Stimulated activated CD8-positive, alpha-beta memory T cell treated with anti-CD3 and anti-CD28 coated beads, Interleukin-4, amount 100 ng/mL, for 48 hours (primary cell): ENCODE measurements at places on chromosomes 12 and 14.
A peak's percentile ranks its signal among the peaks of the same experiment; 100 is the strongest.

DNA sequence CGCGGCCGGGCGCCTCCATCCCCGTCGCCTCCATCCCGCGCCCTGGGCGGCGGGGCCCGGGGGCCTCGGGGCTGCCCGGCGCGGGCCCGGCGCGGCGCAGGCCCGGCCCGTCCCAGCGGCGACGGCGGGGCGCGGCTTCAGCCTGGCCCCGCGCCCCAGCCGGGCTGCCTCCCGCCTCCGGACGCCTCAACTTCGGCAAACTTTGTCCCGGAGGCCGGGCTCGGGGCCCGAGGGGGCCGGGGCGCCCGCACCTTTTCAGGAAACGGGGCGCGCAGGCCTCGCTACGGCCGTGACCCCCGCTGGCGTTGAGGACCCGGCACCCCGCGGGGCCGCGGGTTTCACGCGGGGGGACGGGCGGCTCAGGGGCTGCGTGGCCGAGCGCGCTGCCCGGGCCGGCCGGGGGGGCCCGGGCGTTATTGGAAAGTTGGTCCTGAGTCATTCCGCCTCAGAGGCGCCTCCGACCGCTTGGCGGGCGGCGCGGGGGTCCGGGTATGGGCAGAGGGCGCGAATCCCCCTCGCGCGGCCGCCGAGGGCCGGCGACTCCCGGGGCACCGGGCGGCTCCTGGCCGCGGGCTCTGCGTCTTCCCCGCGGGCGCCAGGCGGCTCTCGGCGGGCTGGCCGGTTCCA, 575 bp downstream of the TRAF3 start:
- no peak for DNase-seq

- no peak for DNase-seq
These were observed 46.3 kb downstream of the KCNA1 start for GRCh38 chr12:4956054-4956453.

GRCh38 chr14:25371068-25371467, 321.1 kb upstream of the STXBP6 start:
- DNase-seq, result no peak

- DNase-seq, result peak; percentile 30
These were observed 40.5 kb downstream of the SLC2A14 start for GRCh38 chr12:7832059-7832696.

DNA sequence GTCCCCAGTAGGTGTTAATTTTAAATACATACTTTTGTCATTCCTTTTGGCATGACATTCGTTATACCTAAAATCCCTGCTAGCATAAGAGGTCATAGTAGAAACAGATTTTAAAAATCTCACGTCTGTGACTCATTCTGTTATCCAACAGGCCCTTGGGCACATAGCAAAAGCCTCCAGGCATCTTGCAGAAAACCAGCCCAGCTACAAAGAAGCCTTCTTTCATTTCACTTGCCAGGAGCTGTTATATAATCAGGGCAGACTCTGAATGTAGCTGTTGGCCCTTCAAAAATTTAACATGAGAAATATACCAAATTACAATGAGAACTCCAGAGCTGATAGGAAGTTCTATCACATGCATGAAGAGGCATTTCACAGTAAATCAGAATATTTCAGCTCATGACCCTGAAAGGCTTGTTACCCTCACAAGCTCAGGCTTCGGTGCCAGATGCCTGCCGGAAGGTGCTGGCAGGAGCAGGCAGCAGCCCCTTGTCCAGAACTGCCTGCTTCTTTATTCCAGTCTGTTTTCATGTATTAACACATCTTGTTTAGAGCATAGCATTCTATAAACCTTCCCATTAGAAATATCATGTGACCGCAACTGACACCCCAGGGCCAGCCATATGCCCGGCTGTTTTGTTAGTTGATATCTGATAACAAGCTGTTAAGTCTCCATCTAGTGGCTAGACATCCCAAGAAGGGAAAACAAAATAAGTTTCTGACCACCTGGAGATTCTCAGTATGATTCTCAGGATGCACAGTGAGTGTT, 17.8 kb downstream of the E2F7 start:
- no peak for DNase-seq

DNA sequence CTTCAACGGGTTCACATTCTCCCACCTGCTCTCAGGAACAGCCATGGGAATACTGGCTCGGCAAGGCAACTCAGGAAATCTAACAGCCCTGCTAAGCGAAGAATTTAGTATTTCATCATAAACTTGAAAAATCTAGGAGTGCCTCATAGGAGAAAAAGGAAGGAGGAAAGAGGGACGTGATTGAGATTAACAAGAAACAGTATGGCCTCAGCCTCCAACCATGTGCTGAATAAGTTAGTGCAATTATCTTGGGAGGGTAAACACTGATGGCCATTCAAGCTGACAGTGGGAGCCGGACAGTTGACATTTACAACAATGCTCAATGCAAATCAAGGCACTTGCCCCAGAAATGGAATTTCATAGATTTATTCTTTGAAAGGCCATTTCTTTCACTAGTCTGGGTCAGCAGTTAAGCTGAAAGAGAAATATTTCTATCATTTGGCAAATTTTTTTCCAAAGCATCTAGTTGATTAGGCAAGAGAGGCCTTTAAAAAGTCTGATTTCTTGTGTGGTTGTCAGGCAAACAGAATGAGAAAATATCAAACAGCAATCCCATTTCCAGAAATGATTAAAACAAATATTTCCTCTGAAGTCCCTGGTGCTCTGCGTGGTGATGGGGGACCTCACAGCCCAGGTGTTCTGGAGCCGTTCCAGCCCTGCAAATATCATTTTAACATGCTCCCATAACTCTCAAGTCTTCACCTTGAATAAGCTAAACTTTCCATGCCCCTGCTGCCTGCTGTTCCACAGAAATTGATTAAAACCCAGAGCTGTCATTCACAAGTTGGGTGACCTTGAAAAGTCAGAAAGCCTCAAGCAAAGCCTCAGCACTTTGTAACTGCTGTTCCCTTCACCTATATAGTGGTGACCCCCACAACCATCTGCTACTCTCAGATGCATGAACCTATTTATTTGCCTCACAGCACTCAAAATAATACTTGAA, 121.6 kb downstream of the PHLDA1 start:
- DNase-seq, result no peak

- peak; percentile 28 for DNase-seq
These were observed 98.0 kb downstream of the PPP2R5C start for GRCh38 chr14:101859538-101859902.

DNA sequence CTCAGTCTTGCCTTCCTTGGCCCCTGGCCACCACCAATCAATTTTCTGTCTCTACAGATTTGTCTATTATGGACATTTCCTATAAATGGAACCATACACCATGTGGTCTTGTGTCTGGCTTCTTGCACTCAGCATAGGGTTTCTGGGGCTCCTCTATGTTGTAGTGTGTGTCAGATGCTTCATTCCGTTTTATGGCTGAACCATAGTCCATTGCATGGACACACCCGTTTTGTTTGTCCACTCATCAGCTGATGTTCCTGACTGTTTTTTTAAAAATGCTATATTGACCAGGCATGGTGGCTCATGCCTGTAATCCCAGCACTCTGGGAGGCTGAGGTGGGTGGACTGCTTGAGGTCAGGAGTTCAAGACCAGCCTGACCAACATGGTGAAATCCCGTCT, 21.0 kb downstream of the ARL6IP4 start:
- no peak for DNase-seq

DNA sequence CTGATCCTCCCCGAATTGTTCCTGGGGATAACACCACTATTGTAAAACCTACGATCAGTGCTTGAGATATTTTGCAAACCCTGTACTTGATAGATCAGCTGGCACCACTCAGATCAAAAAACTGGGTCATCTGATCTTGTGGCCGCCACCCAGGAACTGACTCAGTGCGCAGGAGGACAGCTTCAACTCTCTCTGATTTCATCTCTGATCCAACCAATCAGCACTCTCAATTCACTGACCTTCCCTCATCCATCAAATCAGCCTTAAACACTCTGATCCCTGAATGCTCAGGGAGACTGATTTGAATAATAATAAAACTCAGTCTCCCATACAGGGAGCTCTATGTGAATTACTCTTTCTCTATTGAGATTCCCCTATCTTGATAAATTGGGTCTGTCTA, 4.2 kb upstream of the XPOT start:
- DNase-seq, result no peak

DNA sequence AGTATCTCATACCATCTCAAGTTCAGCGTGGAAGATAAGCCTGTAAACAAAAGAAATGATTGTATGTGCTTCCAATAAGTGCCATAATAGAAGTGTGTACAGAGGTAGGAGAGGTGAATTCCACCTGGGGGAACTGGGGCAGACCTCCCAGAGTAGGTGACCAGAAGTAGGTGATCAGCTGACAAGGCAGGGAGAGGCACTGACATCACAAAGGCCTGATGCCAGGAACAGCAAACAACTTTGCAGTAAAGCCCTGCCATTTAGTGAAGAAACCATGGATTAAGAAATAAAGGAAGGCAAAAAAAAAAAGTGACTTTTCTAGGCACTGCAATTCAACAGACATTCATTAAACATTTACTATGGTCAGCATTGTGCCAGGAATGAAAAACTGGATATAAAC, 31.1 kb downstream of the NR1H4 start:
- no peak for DNase-seq

DNA sequence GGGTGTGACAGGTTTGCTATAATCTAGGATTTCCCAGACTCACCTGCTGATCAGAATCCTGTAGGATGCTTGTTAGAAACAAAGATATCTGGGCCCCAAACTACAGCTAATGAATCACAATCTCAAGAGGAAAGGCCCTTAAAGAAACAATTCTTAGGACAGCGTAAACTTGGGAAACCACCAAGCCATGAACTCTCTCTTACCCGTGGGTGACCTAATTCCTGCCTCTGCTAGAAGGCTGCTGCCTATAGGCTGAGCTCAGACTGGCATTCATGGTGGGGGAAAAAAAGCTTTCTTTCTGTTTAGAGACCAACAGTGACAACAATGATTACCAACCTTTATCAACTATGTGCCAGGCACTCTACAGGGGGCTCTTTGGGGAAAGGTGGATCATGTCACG, 213.9 kb upstream of the FKBP4 start:
- DNase-seq, result no peak

- DNase-seq, result peak; percentile 71
These were observed 620 bp downstream of the YBX3 start for GRCh38 chr12:10722502-10722904.

DNA sequence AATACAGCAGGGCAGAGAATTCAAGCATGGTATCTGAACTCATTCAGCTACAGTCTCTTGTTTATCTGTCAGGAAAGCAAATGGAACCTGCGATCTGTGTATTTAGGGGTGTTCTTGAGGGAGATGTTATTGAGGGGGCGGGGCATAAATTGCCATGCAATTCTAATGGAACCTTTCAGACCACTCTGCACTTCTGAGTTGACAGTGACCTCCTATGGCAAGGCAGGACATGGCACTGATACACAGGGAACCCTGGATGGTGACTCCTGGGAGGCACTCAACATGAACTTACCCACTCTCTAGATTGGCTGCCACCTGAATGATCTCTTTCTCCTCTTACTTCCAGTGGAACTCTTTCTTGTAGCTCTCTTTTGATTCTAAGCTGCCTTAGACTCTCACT, 787.3 kb downstream of the VRK1 start:
- no peak for DNase-seq

DNA sequence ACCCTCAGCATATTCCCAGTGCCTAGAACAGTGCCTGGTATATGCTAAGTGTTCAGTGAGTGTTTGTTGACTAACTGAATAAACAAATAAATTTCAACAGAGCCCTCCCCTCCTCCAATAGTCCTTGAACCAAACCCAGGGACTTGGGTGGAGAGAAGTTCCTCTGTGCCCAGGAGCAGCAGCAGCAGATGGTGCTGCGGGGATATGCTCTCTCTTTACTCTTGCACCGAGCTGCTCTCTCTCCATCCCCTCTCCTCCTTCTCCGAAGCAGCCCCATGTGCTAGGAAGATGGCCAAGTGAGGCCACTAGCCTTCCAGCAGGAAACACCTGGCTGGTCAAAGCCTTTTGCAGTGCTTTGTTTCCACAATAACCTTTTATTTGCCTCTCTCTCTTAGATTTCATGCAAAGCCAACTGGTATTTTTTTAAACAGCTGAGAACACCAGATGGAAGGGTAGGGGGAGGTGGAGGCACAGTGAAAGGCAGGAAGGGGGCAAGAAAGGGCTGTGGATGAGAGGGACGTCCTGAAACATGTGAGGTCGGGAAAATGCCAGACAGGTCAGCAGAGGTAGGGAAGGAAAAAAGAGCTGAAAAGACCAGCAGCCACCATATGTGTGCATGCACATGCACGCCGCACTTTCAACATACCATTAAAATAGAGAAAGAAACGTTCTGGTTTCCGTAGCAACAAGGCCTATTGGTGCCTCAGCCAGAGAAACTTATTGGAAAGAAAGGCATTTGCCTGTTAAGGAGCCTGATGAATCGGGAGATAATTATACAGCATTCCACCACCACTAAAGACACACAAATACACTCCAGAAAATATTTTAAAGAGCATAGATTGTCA, 78.9 kb downstream of the EMP1 start:
- DNase-seq, result no peak

DNA sequence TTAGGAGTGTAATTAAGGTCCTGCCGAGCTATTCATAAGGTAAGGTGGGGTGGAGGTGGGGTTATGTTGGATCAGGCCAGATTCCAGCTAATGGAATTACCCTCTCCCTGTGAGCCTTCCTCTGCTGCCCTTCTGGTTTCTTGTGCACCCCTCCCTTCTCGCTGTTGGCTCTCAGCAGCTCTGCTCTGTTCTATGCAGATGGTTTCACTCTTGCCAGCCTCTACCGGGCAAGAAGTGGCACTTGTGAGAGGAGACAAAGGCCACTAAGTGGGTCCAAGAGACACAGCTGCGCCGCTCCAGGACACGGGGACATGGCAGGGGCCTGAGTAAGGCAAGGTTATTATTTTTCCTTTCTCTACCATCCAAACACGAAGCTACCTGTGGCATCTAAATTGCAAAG, 334.4 kb downstream of the EMP1 start:
- DNase-seq, result no peak

- no peak for DNase-seq
These were observed 13.9 kb downstream of the CSRP2 start for GRCh38 chr12:76864791-76865400.

- no peak for DNase-seq
These were observed 22.5 kb downstream of the MAP3K12 start for GRCh38 chr12:53476769-53477209.

DNA sequence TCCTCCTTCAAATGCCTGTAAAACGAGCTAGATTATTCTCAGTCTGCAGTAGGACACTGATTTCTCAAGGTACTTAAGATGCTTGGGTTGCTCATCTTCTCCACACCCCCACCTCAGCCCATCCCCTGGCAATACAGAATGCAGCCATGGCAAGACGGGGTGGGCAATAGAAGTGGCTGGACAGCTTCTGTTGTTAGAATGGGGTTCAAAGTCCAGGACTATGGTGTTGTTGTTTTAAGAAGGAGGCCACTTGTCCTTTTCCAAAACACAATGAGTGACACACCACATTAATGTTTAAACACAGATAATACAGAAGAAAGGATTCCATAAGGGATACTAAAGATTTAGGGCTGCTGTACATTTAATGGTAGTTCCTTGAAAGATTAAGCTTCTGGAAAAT, 188.9 kb upstream of the BCL2L14 start:
- no peak for DNase-seq

- DNase-seq, result no peak
These were observed 43.4 kb downstream of the PPP2R5E start for GRCh38 chr14:63499701-63500250.
